ENCODE measurements at places on chromosomes 7 and 10.

- peak; percentile 32 for DNase-seq
Observed at GRCh38 chr10:30055226-30055662, 4.1 kb downstream of the JCAD start.

- DNase-seq, result peak; percentile 41
Observed at GRCh38 chr7:17611611-17612010, 313.2 kb downstream of the AHR start.

DNA sequence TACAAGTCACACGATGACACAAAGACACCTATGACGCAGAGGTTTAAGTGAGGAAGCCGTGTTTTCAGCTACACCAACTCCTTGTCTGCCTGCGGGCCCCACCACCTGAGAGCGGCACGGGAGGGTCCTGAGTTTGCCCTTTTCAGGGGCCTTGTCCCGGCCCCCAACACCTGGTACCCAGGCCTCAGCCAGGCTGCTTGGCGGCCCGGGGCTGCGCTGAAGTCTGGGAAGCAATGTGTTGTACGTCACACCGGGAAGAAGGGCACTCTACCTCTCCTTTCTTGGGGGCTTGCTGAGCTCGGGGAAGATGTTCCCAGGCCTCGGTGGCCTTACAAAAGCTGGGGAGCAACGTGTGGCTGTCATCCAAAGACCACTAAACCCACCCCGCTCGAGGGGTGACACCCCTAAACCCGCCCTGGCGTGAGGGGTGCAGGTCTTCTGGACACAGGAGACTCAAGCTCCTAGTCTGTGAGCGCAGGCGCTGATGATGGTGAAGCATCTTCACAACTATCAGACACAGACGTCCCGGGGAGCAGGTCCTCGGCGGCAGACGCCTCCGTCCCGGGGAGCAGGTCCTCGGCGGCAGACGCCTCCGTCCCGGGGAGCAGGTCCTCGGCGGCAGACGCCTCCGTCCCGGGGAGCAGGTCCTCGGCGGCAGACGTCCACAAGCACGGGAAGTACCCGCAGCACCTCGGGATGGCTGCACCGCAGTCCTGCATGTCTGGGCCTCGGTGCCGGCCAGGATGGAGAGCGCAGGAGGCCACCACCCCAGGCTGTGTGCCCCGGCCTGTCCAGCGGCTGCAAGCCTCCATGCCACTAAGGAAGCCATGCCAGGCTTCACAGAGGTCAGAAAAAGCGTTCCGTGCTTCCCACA lies 15.4 kb downstream of the CFAP46 start:
- DNase-seq, result no peak

GRCh38 chr10:110918643-110919348 lies at the start of gene BBIP1:
TSS of gene BBIP1 (minus strand) at chr10:110919180. CDS start at chr10:110918157, 1,023 bp downstream.
- DNase-seq, result peak; percentile 100

GRCh38 chr7:102273749-102274712 lies 12.6 kb upstream of the SH2B2 start:
- peak; percentile 27 for DNase-seq

DNA sequence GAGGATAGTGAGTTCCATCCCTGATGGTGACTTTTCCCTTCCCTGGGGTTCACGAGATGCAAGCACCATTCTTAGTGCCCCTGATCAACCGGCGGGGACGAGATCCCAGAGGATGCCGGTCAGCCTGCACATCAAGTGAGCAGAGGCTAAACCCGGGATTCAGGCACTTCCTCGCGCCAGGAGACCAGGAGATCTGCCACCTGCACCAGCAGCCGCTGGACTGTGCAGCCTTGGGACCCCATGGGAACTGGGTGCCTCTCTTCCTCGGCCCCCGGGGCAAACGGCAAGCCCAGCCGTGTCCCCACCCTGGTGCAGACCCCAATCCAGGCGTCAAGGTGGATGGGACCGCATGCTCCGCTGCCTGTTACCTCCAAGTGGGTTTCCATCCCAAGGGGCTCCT lies 88.5 kb downstream of the TCERG1L start:
- DNase-seq, result no peak

DNA sequence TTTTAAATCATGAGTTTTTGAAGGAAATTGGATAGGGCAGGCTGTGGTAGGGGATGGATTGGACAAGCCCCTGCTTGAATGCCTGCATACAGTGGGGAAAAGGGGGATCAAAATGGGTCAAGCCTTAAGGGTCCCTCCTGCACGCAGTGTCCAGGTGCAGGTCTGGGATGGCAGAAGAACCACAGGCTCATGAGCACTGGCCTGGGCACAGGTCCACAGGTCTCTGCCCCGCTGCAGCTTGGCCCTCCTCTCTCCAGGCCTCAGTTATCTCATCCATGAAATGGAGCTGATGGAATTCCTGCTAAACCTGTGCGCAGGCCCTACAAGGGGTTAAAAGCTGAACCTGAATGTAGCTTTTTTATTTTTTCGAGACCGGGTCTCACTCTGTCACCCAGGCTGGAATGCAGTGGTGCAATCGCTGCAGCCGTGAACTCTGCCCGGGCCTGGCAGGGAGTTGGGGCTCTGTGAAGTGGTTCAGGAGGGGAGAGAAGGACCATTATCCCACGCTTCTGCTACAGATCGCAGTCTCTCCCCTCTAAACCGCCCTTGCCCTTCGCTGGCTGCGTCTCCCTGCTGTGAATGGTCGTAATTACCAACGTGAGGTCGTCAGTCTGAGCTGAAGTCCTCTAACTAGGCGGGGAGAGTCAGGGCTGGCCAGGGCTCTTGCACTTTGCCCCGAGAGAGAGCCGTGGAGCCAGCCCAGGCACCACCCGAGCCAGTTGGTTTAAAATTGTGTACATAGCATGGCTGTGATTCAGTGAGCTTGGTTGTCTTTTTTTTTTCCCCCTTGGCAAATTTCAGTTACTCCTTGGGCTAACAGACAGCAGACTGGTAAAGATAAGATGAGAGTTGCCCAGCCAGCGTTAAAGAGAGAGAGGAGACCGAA lies 77.5 kb upstream of the GTF2I start:
- DNase-seq, result peak; percentile 18

DNA sequence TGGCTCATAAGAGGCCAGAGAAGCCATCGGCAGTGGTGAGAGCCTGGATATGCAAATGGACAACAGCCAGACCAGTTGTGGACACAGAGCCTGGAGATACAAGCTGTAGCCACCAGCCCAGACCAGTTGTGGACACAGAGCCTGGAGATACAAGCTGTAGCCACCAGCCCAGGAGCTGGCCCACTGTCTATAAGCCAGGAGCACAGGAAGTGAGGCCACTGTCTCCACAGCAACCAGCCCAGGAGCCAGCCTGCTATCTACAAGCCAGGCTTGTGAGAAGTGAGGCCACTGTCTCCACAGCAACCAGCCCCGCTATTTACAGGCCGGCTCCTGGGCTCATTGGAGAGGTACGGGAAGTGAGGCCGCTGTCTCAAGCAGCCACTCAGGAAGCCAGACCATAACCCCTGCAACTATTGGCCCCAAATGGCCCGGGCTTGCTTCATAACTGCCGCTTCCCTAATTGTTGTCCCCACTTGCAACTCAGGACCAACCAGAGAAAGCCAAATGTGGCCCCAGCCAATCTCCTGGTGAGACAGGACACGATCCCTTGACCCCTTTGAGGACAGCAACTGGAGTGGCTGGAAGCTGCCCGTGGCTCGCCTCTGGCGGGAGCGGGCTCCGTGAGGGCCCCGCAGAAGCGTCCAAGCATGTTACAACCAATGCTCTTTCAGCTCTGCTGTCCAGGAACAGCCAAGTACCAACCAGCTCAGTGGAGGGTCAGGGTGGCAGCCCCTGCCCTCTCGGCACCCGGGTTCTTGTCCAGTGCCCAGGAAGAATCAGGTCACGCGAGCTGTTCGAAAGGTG lies 44.1 kb upstream of the CNPY1 start:
- DNase-seq, result peak; percentile 33

DNA sequence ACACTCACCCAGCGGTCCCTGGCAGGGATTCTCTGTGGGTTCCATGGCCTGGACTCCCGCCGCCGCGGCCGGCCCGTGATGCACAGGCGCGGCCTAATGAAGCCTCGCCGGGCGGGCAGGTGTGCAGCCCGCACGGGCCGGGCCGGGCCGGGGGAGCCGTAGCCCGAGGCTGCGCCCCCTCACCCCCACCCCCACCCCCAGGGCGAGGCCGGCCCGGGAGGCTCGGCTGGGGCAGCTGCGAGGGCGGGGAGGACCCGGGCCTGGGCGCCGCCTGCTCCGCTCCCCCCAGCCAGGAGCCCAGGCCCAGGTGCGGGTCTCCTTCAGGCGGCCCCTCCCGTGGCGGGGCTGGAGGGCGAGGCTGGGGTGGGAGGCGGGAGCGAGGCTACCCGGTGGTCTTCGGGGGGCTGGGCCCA lies at the start of gene NOBOX:
TSS of gene NOBOX (minus strand) at position 45 of the 413 bp plus-strand sequence.
- DNase-seq, result no peak

DNA sequence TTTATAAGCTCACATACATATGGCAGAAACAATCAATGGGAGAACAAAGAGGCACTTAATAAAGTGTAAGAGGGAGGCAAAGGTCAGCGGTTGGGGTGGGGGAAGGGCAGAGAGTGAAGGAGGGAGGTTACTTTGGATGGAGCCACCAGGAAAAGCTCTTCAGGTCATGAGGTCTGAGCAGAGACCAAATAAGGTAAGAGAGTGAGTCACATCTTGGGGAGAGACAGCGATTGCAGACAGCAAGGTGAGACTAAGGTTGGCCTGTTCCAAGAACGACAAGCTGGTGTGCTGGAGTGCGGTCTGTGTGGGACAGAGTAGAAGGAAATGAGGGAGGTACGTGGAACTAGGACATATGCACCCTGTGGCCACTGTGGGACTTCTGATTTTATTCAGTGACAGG lies 74.3 kb upstream of the TOMM7 start:
- DNase-seq, result no peak

DNA sequence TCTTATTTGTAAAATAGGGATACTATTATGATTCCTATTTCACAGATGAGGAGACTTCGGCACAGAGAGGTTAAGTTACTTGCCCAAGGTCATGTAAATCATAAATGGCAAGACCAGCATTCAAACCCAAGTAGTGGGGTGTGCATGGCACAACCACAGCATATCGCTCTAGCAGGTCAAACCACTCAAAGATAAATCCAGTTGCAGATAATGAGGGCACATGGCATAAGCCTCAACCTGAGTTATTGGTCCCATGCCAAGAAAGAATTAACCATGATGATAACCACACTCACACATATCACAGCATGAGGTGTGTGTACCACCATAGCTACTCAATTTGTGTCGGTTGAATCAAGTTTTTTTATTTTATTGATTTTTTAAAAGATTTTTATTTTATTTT lies 180.5 kb downstream of the CREB5 start:
- no peak for DNase-seq

DNA sequence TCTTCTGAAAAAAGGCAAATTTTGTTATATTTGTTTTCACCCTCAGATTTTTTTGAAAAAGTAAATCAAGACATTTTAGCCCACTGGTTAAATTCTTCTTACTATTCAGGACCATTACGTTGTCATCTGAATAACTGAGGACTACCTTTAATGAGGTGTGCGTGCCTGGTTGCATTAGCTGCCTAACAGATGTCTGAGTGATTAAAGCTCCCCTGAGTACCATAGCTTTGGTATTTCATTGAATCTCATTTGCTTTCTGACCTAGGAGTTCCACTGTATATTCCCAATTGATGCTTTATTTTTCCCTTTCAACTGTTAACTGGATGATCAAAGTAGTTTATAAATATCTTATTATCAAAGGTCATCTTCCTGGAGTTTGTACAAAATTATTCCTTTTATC lies 410.0 kb upstream of the SEMA3D start:
- no peak for DNase-seq

- no peak for DNase-seq
Observed at GRCh38 chr10:1633783-1634182, 103.5 kb downstream of the ADARB2 start.

DNA sequence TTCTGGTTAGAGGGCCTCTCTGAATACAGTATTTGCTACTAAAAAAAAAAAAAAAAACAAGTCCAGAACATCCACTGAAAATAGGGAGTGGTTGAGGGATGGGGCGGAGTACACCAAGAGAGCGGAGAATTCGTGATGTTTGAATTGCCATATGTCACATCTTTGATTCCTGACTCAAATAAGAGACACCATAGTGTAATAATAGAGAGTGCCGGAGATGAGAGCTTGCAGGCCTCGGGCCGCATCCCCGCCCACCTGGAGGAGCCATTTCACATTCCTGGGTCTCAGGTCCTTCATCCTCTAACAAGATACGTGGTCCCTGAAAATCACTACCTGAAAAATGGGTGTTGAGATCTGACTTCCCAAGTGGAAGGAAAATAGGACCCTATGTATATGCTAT lies 46.8 kb downstream of the KIAA1549 start:
- no peak for DNase-seq

DNA sequence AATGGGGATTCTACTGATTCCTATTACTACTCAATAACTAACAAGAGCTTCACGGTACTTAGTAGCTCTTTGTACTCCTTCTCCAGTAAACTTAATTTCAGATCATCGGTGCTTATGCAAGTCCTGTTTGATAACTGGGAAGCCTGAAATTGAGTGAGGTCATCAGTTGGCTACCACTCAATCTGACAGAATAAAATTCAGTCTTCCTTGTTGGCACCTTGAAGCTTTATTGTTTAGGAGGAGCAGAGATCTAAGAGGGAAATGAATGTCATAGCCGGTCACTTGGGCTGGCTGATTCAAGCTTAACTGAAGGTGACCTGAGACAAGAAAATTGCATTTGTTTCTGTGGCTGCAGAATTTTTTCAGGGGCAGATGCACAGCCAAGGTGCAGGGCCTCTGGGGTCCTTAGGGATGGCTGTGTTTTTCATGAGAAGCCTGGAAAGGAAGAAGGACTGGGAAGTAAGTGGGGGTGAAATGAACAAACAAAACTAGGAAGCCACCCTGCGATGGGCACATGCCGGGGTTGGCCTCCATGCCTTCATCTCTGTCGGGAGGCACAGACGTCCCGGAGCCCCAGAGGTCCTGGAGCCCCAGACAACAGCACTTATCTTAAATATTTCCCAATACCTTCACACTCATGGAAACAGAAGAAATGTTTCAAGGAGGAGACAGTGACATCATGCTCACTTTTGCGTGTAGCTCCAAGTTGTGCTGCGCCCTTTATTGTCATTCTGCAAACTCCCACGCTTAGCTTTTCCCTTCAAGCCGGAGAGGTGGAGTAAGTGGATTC lies 85.0 kb upstream of the KIF5B start:
- peak; percentile 85 for DNase-seq

- no peak for DNase-seq
Observed at GRCh38 chr7:20513341-20513740, 102.1 kb upstream of the ABCB5 start.

DNA sequence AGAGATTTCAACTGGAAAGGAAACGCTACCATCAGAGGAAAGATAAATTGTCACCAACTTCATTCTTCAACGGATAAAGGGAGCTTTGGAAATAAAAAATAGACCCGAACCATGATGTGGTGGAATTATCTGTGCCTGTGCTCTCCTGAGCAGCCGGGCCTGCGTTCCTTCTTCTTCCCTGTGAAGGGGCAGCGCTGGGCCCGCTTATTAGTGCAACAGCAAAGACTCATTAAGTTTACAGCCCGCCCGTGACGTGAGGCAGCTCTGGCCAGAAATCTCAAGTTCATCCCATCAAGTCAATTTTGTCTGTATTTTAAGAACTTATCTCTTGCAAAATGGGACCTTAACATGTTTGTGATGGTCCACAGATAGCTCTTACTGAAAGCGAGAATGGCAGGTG lies 193.7 kb downstream of the ADARB2 start:
- DNase-seq, result no peak

GRCh38 chr10:43685744-43686143 lies 37.1 kb upstream of the ZNF32 start:
- DNase-seq, result peak; percentile 35

GRCh38 chr7:95469848-95470247 lies 15.9 kb upstream of the ASB4 start:
- no peak for DNase-seq

- peak; percentile 92 for DNase-seq
Observed at GRCh38 chr10:100890673-100891317, 22.0 kb upstream of the SLF2 start.
